ENCODE measurements at places on chromosomes 11 and 22.

DNA sequence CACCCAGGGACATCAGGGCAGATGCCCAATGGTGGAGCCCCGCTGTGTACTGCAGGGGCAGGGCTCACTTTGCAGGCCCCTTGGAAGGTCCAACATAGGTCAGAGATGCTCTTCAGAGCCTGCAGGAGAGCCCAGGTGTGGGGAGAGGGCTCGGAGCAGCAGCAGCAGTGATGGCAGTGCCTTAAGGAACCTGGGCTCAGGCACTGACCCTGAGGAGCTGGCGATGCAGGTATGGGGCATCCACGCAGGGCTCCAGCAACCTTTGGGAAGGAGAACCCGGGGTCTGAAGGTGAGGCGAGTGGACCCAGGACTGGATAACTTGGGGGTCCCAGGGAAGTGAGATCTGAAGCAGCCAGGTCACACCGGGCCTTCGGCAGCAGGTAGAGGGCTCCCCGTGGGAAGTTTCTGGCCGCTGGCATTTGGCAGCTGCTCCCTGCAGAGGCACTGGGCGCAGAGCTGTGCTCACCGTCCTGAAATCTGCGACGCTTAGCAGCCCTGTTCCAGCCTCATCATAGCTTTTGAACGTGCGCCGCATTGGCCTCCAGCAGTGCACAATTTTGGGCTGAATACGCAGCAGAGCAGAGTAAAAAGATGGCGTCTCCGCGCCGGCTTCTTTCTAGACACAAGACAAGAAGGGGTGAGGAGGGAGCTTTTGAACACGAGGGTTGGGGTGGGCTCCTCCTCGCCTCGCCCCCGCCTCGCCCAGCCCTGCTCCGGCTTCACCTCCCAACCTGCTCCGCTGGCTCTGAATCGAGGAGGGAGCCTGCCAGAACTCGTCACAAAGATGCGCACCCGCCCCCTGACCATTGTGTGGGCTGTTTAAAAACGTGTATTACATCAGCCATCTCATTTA is 118.8 kb downstream of the MPPED1 start:
- no peak overlapping the region for H3K27ac ChIP-seq
- no peaks in the 10 kb centered on the region for H3K36me3 ChIP-seq
- DNase-seq, result no peak
- H3K4me3 ChIP-seq, result no peak overlapping the region
- H3K4me1 ChIP-seq, result no peaks in the 10 kb centered on the region

- DNase-seq, result no peak
- H3K27me3 ChIP-seq, result no peaks in the 10 kb centered on the region
- H3K36me3 ChIP-seq, result no peaks in the 10 kb centered on the region
- no peak overlapping the region for H3K27ac ChIP-seq
Observed at GRCh38 chr11:133898770-133899115, 53.4 kb upstream of the SPATA19 start.

- H3K36me3 ChIP-seq, result no peaks in the 10 kb centered on the region
- H3K4me3 ChIP-seq, result no peak overlapping the region
- H3K27ac ChIP-seq, result no peak overlapping the region
Observed at GRCh38 chr11:99522467-99523173, 501.9 kb downstream of the CNTN5 start.

DNA sequence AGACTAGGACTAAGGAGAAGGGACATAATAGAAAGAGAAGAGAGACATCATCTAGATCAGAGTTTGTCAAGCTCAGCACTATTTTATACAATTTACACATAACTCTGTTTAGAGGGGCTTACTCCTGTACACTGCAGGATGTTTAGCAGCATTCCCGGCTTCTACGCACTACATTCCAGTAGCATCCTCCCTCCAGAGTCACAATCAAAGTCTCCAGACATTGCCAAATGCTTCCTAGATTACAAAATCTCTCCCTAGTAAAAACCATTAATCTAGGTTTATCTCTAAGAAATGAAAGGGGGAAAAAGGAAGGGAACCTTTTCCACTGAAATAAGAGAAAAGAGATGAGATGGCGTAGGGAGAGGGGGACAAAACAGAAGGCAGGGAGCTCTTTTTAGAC is 4.0 kb downstream of the USP28 start:
- peaks cover 4% of the 10 kb centered on the region for H3K4me1 ChIP-seq
- H3K27ac ChIP-seq, result no peak overlapping the region
- H3K36me3 ChIP-seq, result no peaks in the 10 kb centered on the region
- no peak for DNase-seq
- H3K4me3 ChIP-seq, result no peak overlapping the region
- no peaks in the 10 kb centered on the region for H3K27me3 ChIP-seq

DNA sequence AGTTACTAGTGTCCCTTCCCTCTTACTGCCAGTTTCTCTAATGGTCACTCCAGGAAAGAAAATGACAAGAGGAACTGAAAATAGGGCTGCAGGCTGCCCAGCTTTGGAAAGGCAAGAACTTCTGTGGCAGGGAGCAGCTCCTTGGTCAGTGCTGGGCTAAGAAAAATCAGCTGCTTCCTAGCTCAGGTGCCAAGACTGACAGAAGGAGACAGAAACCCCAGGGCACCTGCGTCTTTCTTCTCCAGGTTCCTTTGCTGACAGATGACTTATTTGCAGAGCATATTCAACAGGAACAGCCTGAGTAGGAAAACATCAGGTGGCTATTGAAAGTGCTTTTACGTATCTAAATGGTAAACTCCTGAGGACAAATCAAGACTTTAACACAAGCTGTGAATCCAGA is 25.4 kb downstream of the MAML2 start:
- H3K27ac ChIP-seq, result no peak overlapping the region
- H3K4me3 ChIP-seq, result no peak overlapping the region
- DNase-seq, result no peak
- H3K36me3 ChIP-seq, result no peaks in the 10 kb centered on the region
- no peaks in the 10 kb centered on the region for H3K27me3 ChIP-seq
- H3K4me1 ChIP-seq, result peaks cover 36% of the 10 kb centered on the region

DNA sequence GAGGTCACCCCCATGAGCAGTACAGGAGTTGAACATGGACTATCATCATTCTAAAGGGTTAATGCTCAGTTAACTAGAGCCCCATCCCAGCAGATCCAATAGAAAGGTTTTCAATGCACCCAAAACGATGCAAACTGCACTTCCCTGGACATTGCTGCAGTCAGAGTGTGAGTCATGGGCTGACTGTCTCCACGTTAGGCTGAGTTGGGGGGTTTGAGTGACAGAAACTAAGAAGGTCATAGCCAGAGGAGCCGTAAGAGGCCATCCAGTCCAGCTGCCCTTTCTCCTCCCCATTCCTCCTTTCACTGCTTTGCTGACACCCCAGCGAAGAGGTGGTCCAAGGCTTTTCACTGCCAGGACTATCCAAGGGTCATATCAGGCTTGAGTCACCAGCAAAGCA is 10.5 kb upstream of the OR2AT4 start:
- no peaks in the 10 kb centered on the region for H3K36me3 ChIP-seq
- DNase-seq, result no peak
- H3K27ac ChIP-seq, result no peak overlapping the region

- peaks cover 11% of the 10 kb centered on the region for H3K36me3 ChIP-seq
- DNase-seq, result peak; percentile 47
- H3K4me1 ChIP-seq, result no peaks in the 10 kb centered on the region
Observed at GRCh38 chr11:45233121-45233803, 52.9 kb downstream of the SYT13 start.

- H3K27me3 ChIP-seq, result no peaks in the 10 kb centered on the region
- H3K4me1 ChIP-seq, result no peaks in the 10 kb centered on the region
Observed at GRCh38 chr11:16607675-16608644, 130.5 kb upstream of the C11orf58 start.

DNA sequence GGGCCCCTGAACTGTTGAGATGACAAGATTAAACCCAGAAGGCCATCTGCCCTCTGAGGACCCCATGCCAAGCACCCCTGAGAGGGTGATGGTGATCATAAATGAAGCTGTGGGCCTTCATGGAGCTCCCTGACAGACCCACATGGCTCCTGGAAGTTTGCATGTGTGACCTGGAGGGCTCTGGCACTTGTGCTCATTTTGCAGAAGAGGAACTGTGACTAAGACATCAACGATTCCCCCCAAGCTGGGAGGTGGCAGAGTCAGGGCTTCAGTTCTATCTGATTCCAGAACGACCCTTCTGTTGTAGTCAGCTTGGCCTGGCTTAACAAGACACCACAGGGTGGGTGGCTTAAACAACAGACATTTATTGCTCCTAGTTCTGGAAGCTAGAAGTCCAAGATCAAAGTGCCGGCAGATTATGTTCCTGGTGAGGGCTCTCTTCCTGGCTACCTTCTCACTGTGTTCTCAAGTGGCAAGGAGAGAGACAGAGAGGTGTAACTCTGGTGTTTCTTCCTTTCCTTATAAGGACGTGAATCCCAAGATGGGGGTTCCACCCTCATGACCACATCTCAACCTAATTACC is 46.4 kb upstream of the CD82 start:
- H3K27me3 ChIP-seq, result peaks cover 8% of the 10 kb centered on the region
- no peak for DNase-seq

DNA sequence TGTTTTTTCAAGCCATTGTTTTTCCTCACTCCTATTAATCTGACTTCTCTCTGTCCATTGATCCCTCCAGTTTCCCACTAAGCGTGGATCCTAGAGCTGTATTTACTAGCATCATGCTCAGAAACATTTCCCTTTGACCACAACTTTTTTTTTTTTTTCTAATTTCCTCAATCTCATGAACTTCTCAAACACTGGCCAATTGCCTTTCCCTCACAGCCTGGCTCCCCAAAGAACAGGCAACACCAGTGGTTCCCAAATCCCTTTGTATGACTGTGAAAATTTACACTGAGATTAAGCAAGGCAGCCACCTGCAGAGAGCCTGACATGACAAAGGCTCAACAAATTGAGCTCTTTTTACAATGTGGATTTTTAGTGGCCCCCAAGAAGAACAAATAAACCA is 1.4 kb upstream of the TPP1 start:
- H3K27ac ChIP-seq, result no peak overlapping the region
- peaks cover 14% of the 10 kb centered on the region for H3K4me1 ChIP-seq
- no peak for DNase-seq

DNA sequence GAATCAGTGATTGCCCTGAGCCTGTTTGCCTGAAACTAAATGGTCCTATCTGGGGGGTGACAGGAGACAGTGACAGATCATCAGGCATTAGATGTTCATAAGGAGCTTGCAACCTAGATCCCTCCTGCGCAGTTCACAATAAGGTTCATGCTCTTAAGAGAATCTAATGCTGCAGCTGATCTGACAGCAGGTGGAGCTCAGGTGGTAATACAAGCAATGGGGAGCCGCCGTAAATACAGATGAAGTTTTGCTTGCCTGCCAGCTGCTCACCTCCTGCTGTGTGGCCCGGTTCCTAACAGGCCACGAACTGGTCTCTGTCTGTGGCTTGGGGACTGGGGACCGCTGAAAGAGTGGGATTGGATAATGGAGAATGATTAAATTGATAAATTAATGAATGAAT is 14.0 kb downstream of the NOX4 start:
- no peak overlapping the region for H3K4me3 ChIP-seq
- no peak overlapping the region for H3K27ac ChIP-seq
- no peaks in the 10 kb centered on the region for H3K36me3 ChIP-seq
- DNase-seq, result no peak

GRCh38 chr11:102983486-102983885 is 28.0 kb upstream of the MMP13 start:
- H3K4me1 ChIP-seq, result no peaks in the 10 kb centered on the region
- no peaks in the 10 kb centered on the region for H3K27me3 ChIP-seq
- H3K27ac ChIP-seq, result no peak overlapping the region
- no peak overlapping the region for H3K4me3 ChIP-seq
- no peak for DNase-seq
- no peaks in the 10 kb centered on the region for H3K36me3 ChIP-seq

- H3K4me1 ChIP-seq, result no peaks in the 10 kb centered on the region
- no peaks in the 10 kb centered on the region for H3K27me3 ChIP-seq
- no peak for DNase-seq
- no peak overlapping the region for H3K27ac ChIP-seq
- H3K36me3 ChIP-seq, result no peaks in the 10 kb centered on the region
Observed at GRCh38 chr22:17999851-18000250, 24.5 kb downstream of the MICAL3 start.

GRCh38 chr11:44737245-44738085 is 10.7 kb downstream of the TSPAN18 start:
- DNase-seq, result no peak
- H3K4me1 ChIP-seq, result peaks cover 38% of the 10 kb centered on the region
- H3K27me3 ChIP-seq, result no peaks in the 10 kb centered on the region
- H3K36me3 ChIP-seq, result no peaks in the 10 kb centered on the region
- no peak overlapping the region for H3K27ac ChIP-seq
- no peak overlapping the region for H3K4me3 ChIP-seq

- H3K27me3 ChIP-seq, result no peaks in the 10 kb centered on the region
- H3K4me3 ChIP-seq, result no peak overlapping the region
- H3K27ac ChIP-seq, result no peak overlapping the region
- peaks cover 10% of the 10 kb centered on the region for H3K4me1 ChIP-seq
- no peak for DNase-seq
Observed at GRCh38 chr11:9616042-9616675, 42.7 kb downstream of the WEE1 start.

DNA sequence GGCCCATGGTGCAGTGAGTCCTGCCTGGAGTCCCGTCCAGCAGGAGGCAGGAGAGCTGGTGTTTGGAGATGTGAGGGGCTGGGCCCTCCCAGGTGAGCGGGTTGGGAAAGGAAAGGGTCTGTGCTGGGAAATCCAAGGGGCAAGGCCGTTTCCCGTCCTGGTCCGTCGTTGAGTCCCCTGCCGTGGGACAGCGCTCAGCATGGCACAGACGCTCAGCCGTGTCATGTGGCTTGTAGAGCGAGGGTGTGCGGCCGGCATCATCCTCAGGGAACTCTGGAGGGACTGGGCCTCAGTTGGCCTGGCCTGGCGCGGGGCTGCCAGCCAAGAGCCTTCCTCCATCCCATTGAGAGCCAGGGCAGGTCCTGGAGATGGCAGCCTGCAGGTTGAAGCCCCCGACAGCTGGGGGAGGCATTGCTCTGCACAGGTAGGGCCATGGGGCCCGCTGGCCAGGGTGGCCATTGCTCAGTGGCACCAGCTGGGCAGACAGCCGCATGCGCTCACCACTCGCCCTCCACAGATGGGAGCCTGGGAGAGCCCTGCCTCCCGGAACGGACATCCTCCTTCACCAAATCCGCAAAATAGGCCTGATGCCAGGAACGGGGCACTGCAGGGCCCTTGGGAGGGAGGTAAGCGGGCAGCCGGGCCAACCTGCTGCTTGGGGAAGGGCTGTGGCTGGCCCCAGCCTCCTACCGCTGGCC is 28.7 kb downstream of the KCNQ1 start:
- no peaks in the 10 kb centered on the region for H3K27me3 ChIP-seq
- no peak for DNase-seq
- H3K36me3 ChIP-seq, result no peaks in the 10 kb centered on the region
- no peak overlapping the region for H3K27ac ChIP-seq
- no peaks in the 10 kb centered on the region for H3K4me1 ChIP-seq
- no peak overlapping the region for H3K4me3 ChIP-seq

GRCh38 chr11:15965562-15966250 is 390.6 kb downstream of the SOX6 start:
- H3K27ac ChIP-seq, result no peak overlapping the region
- peaks cover 42% of the 10 kb centered on the region for H3K4me1 ChIP-seq
- no peaks in the 10 kb centered on the region for H3K36me3 ChIP-seq
- no peak for DNase-seq
- no peaks in the 10 kb centered on the region for H3K27me3 ChIP-seq

- no peak overlapping the region for H3K4me3 ChIP-seq
- H3K27ac ChIP-seq, result no peak overlapping the region
- no peaks in the 10 kb centered on the region for H3K27me3 ChIP-seq
- H3K36me3 ChIP-seq, result no peaks in the 10 kb centered on the region
Observed at GRCh38 chr11:78576549-78577097, 2.0 kb upstream of the NARS2 start.

GRCh38 chr11:98834776-98835175 is 186.0 kb upstream of the CNTN5 start:
- no peaks in the 10 kb centered on the region for H3K36me3 ChIP-seq
- no peaks in the 10 kb centered on the region for H3K27me3 ChIP-seq
- H3K4me1 ChIP-seq, result no peaks in the 10 kb centered on the region
- DNase-seq, result no peak

- H3K27ac ChIP-seq, result peak overlapping the region; percentile 89
- DNase-seq, result peak; percentile 72
- no peak overlapping the region for H3K4me3 ChIP-seq
- H3K27me3 ChIP-seq, result no peaks in the 10 kb centered on the region
- H3K4me1 ChIP-seq, result peaks cover 96% of the 10 kb centered on the region
Observed at GRCh38 chr22:43293655-43294392, 49.3 kb downstream of the SCUBE1 start.

Data from tibial nerve (tissue), 4 donors.